Motor neuron (in vitro differentiated cells): ENCODE measurements at places on chromosomes 2 and 18.

- ATAC-seq, result no peak
Measured at GRCh38 chr2:99672766-99673350, 183.0 kb upstream of the REV1 start.

DNA sequence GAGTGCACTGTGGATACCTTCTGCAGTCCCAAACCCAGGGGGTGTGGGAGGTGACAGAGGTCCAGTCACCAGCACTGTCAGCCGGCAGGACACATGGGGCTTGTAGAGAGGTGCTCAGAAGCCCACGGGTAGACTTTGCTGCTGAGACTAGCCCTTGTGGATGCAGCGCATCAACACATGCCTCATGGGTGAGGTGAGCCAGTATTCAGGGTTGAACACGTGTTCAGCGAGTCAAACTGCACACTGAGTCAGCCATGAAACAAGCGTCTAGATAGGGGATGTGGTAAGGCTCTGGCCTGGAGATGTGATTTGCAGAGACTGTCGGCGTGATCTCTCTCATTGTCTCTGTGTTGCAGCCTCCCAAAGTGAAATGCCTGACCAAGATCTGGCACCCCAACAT is 35.8 kb upstream of the SCLY start:
- no peak for ATAC-seq

GRCh38 chr18:51603551-51603950 is 406.1 kb upstream of the MEX3C start:
- ATAC-seq, result no peak

DNA sequence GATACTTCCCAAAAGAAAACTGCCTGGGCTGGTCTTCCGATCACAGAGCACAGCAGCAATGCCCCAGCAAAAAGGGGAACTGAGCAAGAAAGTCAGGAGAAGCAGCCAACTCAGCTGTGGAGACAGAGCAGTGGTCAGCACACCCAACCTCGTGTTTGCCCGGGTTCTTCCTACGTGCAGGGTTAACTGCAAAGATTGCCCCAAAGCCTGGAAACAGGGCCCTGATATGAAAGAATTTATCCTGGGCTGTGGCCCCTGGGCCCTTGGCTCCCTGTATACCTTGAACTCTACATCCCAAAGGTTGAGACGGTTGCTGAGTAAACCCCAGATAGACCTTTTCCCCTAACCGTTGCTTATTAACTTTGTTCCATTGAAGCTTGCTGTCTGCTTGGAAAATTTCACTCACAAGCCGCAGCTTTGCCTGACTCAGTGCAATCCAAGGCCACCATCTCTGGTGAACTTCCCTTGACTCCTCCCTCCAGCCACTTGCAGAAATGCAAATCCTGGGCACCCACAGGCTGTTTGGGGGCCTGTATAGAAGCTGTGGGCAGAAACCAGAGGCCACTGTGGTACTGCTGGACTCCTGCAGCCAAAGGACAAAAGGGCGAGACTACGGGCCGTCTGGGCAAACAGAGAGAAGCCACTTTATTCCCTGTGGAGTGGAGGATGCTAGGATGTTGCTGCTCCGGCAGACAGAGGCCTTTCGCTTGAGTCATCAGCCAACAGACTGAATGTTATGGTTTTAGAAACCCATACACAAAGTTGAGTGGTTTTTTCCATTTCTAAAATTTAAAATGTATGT is 18.2 kb downstream of the NRP2 start:
- ATAC-seq, result peak; percentile 14
